ENCODE measurements at places on chromosomes 12 and 14.

DNA sequence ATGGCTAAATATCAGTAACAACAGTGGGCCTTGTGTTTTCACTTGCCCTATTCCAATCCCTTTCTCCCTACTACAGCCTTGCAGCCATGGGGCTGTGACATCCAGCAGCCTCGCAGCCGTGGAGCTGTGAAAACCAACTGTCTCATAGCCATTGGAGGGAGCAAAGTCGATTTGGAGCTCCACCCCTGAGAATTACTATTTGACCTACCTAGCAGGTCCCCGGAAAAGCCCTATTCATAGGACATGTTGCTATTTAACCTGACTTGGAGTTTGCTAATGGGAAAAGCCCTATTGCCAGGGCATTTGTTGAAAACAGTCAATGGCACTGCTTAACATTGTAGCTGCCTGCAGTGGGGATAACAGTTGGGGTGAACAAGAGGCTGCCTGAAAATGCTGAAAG is 33.3 kb downstream of the ERG28 start:
- DNase-seq, result no peak

GRCh38 chr12:76990716-76991115 is 74.7 kb downstream of the E2F7 start:
- DNase-seq, result peak; percentile 52

GRCh38 chr12:50196537-50196936 is 29.4 kb upstream of the CERS5 start:
- no peak for DNase-seq

DNA sequence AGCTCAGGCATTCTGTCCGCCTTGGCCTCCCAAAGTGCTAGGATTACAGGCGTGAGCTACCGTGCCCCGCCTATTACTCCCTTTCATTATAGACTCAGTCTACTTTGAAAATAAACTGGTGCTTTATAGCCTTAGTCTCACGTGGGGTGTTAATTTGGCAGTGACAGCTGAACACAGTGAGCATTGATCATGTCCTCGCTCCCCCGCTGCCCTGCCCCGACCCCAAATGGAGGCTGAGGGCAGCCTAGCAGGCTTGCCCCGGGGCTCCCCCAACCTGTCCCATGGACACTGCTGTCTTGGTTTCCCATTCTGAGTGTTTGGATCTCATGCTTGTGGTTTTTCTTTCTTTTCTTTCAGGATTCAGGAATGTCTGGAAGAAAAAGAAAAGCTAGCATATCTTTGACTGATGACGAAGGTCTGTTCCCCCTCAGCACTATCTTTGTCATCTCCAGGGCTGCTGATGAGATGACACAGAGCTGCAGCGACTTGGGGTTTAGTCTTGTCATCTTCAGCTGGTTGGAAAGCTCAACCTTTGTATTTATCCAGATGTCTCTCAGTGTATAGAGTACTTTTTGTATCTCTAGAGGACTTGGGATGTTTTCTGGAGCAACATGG is 42.2 kb downstream of the EP400 start:
- DNase-seq, result no peak

GRCh38 chr12:41536813-41537490 is 348.8 kb downstream of the PDZRN4 start:
- no peak for DNase-seq

DNA sequence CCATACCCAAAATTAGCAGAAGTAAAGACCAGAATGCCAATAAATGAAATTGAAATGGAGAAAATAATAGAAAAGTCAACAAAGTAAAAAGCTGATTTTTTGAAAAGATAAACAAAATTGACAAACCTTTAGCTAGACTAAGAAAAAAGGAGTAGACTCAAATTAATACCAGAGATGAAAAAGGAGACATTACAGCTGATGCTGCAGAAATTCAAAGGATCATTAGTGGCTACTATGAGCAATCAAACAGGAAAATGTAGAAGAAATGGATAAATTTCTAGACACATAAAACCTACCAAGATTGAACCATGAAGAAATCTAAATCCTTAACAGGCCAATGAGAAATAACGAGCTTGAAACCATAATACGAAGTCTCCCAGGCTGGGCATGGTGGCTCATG is 34.8 kb upstream of the INSM2 start:
- no peak for DNase-seq

DNA sequence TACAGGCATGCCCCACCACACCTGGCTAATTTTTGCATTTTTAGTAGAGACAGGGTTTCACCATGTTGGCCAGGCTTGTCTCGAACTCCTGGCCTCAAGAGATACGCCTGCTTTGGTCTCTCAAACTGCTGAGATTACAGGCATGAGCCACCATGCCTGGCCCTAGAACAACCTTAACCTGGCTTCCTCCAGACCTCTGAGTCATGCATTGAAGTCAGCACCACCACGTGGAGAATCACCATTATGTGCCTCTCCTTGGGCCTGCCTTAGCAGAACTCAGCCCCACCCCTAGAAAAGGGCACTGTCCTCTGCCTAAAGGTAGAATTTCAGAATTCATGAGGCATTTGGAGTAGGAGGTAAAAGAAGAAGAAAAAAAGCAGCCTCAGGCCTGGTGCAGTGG is 49.0 kb downstream of the LIMA1 start:
- no peak for DNase-seq

DNA sequence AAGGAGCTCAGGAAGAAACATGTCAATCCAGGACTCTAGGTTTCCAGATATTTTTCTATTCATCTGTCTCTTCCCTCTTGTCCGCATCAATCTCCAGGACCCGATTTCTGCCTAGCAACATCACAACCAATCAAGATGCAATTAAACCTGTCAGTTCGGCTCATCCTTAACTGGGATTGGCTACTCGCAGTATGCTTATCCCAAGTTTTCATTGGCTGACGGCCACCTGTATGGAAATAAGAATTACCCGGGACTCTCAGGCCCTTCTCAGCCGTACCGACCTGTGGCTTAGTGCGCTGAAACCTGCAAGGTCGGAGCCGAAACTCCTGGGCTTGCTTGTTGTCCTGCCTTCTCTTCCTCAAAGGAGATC is 20.4 kb upstream of the ATP5MC2 start:
- DNase-seq, result peak; percentile 56

- no peak for DNase-seq
Observed at GRCh38 chr12:13066459-13066858, 22.3 kb downstream of the FAM234B start.

DNA sequence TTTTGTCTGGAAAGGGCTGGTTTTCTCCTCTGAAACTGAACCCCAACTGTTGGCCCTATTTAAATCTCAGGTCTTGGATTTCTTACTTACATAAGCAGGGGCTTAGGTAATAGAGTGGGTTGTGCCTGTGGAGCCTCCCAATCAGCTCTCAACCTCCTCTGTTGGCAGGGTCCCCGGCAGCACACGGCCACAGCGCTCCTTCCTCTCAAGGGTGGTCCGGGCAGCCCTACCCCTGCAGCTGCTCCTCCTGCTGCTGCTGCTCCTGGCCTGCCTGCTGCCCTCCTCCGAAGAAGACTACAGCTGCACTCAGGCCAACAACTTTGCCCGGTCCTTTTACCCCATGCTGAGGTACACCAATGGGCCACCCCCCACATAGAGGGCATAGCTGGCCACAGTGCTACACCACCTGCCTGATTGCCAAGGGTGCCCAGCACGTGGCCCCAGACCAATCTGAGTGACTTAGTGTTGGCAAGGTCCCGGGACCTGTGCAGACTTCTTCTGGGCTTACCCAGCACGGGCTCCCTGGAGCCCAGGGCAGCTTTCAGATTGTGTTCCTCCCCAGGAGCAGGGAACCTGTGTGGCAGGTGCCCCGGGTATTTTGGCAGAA is 68.9 kb downstream of the ESR2 start:
- DNase-seq, result no peak

GRCh38 chr14:24954700-24955037 is 95.3 kb downstream of the STXBP6 start:
- no peak for DNase-seq

DNA sequence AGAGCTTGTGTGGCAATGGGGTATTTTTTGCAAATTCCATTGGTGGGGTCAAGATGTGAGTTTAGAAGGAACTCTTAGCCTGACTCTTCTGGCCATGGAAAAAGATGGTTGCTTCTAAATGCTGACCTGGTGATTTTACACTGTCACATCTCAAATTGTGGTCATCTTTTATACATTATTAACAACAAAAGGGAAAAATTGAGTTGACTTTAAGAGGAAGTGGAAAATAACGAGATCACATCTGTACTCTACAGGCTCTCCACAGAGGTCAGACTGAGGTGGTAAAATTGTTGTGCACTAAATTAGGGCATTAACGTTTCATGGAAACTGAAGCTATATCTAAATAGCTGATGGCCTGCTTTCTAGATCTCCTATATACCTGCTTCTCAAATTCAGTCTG is 44.7 kb downstream of the PTPN11 start:
- DNase-seq, result no peak

- DNase-seq, result peak; percentile 26
Observed at GRCh38 chr14:81453166-81453766, 53.1 kb upstream of the STON2 start.

GRCh38 chr12:52086366-52086765 is 6.9 kb downstream of the SMIM41 start:
- no peak for DNase-seq

- DNase-seq, result no peak
Observed at GRCh38 chr12:121467638-121468498, 68.0 kb downstream of the RNF34 start.

DNA sequence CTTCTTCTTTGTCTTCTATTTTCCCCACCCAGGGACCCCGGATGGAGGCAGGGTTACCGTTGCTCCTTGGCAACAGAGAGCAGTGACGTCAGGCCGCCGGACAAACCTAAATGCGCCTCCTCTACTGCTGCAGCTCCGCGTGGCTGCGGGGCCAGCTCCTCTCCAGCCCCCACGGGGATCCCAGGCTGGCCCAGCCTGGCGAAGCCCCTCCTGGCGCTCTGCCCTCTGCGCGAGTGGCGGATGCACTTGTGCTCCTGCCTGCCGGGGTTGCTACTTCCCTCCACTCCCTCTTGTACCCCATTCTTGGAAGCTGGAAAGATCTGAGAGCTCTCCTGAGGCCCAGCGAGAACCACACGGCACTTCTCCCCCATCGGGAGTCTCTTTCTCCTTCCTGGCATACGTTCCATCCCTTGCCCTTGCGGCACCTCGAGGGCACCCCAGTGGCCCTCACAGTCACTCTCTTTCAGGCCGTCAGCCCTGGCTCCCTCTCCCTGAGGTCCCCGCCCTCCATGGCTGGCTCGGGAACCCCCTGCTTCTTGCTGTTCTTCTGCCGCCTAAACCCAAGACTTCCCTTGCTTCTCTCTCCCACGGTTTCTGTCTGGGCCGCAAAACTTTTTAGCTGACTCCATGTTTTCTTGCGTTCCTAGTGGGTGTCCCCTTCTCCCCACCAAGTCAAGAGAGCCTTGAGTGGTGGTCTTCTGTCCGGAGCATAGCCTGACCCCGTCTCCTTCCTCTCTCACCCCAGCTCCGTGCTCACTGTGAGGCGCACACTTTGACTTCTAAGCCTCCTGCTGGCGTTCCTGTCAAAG is 121.7 kb downstream of the PAPOLA start:
- no peak for DNase-seq

All from NCI-H446 treated with DMSO at 0.1 percent for 48 hours (cell line).